Suppressor macrophage treated with lipopolysaccharide for 1 hour (primary cell): ENCODE measurements at places on chromosomes 2 and 18.
A peak's percentile ranks its signal among the peaks of the same experiment; 100 is the strongest.

DNA sequence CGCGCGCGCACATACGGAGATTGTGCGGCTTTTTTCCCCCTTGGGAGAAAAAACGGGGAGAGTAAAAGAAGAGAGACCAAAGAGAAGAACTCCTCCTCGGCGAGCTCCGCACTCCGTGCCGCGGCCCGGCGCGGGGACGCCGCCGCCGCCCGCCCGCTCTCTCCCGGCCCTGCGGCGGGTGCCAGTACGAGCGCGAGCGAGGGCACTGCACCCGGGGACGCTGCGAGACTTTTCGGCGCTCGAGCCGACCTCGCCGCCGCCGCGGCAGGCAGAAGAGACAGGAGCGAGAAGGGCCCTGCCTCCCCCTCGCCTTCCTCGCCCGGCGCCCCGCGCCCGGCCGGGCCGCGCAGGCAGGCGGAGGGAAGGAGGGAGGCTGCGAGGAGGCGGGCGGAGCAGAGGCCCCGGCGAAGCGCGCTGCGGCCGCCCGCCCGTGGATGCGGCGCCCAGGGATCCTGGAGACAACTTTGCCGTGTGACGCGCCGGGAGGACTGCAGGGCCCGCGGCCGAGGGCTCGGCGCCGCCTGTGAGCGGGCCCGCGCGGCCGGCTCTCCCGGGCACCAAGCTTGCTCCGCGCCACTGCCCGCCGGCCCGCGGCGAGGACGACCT, 857 bp upstream of the INHBB start:
- no peak for DNase-seq

DNA sequence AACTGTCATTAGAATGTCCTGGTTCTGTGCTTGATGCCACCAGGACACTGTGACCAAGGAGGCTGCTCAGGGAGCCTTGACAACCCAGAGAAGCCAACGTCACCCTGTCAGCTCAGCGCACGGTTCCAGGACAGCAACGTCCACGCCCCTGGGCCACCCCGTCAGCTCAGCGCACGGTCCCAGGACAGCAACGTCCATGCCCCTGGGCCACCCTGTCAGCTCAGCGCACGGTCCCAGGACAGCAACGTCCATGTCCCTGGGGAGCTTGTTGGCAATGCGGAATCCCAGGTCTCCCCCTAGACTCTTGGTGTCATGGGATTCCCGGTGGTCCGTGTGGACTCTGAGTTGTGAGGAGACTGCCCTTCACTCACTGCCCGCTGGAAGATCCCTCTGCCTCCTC, 51.0 kb upstream of the GALR1 start:
- DNase-seq: no peak

DNA sequence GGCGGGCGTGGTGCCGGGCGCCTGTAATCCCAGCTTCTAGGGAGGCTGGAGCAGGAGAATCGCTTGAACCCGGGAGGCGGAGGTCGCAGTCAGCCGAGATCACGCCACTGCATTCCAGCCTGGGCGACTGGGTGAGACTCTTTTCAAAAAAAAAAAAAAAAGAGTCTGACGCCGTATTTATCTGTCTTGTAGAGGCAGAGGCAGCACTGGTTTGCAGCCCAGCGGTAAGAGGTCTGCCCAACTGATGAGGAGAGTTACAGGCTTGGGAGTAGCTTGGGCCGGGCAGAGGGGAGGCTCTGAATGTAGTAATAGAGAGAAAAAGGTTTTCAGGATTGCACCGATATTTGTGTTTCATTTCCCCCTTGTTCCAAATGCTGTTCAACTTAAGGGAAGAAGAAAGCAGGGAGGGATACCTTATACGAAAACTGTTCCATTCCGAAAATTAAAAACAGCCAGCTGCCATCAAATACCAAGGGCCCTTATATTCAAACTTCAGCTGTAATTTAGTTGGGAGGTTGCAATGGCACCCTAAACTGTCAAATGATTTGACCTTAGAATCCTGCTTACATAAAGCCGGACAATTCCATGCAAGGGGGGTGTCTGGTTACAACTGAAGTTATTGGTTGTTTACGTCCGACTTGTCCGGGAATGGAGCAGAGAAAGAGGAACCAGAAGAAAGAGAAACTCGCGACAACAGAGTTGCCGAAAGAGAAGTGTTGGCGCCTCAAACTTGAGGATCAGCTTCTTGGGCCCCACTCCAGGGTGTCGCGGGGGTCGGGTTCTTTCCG, 9.2 kb upstream of the SP9 start:
- peak; percentile 66 for DNase-seq

DNA sequence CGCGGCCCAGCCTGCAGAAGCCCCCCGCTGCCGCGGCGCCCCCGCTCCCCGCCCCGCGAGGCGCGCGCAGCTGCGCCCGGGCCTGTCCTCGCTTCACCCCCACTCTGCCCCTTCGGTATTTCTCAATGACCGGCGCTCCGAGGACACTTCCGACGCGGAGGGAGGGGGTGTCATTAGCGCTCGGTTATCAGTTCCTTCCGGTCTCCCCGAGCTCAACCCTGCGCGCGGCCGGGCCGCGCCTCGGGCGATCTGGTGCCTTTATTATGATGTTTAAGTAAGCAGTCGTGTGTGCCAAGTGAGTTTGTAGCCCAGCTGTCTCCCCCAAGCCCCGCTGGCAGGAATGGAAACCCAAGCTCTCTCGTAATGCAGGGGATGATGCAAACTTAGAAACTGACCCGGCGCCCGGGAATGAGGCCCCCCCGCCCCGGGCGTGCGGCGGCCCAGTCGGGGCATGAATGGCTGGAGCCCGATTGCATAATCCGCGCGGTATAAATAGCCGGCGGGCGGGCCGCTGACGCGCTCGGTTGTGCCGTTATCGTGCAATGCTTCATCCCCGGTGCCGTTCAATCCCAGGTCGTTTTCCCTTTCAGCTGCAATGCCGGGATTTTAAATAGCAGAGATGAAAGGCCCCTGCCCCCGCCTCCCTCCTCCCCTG, 3.9 kb upstream of the SPRED2 start:
- peak; percentile 94 for DNase-seq

- no peak for DNase-seq
Measured at GRCh38 chr2:179856205-179856604, 5.2 kb downstream of the ZNF385B start.

DNA sequence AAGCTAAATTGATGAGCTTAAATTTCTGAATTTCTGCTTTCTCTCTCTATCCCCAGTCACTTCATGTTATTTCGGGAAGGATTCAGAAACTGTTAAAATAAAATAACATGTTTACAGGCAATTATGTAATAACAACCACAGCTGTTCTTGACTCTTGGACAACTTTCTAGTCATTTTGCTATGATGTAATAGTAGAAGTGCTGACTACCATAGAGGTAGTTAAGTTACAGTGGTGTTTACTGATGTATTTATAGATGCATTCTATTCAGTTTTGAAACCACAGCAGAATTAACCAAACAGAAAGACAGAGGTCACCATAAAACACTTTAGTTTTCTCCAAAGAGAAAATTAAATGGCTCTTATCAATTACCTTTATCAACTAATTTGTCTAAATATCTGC, 1292.0 kb upstream of the CHAC2 start:
- DNase-seq: no peak
